ENCODE measurements at places on chromosomes 7 and 10.

DNA sequence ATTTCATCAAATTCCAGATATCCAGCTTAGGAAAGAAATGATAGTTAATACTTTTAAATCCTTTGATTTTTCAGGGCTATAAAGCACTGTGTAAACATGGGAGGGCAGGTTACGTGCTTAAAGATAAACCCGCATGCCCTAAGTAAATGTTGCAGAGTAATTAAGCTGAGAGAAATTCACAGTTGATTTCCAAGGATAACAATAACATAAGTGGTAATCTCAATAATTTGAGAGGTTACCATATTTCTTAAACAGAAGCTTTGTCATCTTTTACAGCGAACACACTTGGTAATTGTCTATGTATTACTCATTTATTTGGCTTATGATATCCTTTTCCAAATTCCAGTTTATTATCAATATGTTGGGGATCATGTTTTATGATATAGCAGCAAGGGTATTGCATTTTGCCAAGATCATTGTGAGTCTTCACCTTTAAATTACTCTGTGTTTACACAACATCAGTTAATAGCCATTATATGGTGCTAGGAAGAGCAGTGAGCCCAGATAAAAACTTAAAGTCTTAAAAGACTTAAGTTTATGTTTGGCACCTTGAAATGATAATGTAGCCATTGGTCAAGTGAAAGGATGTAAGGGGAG lies 15.4 kb downstream of the MGAM start:
- no peak overlapping the region for H3K27ac ChIP-seq
- no peaks in the 10 kb centered on the region for H3K4me1 ChIP-seq
- H3K4me3 ChIP-seq = no peak overlapping the region
- no peak for DNase-seq

DNA sequence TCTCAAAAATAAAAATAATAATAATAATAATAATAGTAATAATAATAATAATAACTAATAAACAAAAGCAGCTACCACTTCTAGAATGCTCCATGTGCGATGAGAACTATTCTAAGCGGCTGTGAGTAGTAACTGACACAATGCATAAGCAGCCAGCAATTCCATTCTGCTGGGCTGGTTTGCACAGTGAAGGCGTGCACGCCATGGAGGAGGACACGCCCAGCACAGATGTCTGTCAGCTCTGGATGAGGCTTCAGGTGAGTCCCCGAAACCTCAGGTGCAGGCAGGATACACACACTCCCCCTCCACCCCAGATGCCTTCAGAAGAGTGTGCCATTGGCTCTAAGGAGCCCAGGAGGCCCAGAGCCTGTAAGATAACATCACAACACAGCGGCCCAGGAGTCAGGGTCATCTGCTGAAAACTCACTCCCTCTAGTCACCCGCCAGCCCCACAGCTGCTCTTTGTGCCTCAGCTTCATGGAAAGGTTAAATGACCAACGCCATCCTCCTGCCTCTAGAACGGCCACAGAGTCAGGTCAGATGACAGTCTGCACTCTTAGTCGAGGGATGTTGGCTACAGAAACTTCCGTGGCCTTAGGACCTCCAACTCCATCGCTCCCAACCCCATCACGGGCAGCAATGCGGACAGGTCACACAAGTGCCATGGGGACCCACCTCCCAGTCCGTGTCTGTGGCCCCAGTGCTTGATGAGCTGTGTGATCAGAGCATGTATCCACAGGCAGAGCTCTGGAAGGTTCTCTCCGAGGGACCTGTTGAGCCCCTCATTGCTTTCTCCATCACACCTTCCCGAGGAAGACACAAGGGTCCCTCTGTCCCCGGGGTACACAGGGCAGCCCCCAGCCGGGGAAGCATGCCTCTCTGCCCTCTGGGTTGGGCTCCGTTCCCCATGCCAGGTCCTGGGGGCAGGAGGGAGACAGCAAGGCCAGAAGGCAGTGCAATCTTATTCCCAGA lies 103.9 kb downstream of the CTBP2 start:
- DNase-seq = no peak
- peaks cover 49% of the 10 kb centered on the region for H3K4me1 ChIP-seq
- H3K4me3 ChIP-seq = no peak overlapping the region
- no peaks in the 10 kb centered on the region for H3K27me3 ChIP-seq
- H3K27ac ChIP-seq = peak overlapping the region; percentile 94

DNA sequence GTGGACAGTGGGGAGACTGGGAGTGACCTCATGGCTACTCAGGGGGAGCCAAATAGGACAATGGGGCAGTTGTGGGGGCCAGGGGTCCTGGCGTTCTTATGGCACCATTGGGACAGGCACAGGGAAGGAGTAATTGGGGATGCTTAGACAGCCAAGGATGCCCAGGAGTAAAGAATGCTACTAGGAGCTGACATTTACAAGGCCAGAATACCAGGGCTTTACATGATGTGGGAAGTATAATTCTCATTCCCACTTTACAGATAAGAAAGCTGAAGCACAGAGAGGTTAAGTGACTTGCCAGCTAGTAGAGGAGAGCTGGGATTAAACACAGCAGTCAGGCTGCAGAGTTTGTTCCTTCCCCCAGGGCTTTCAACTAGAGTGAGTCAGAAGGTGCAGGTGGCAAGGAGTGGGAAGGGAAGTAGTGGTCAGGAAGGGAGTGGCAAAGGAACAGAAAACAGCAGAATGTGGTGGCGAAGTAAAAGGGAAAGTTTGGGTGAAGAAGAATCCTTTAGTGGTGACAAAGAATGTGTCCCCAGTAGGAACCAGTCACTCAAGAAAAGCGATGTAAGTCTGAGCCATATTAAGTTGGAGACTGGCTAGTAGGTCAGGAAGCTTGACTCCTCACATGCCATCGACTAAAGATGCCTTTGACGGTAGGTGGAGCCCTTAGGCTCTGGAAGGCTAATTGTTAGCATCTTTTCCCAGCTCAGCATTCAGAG lies 32.8 kb downstream of the CPVL start:
- H3K4me1 ChIP-seq = no peaks in the 10 kb centered on the region
- H3K27ac ChIP-seq = no peak overlapping the region
- peaks cover 4% of the 10 kb centered on the region for H3K27me3 ChIP-seq
- DNase-seq = no peak
- H3K36me3 ChIP-seq = no peaks in the 10 kb centered on the region

DNA sequence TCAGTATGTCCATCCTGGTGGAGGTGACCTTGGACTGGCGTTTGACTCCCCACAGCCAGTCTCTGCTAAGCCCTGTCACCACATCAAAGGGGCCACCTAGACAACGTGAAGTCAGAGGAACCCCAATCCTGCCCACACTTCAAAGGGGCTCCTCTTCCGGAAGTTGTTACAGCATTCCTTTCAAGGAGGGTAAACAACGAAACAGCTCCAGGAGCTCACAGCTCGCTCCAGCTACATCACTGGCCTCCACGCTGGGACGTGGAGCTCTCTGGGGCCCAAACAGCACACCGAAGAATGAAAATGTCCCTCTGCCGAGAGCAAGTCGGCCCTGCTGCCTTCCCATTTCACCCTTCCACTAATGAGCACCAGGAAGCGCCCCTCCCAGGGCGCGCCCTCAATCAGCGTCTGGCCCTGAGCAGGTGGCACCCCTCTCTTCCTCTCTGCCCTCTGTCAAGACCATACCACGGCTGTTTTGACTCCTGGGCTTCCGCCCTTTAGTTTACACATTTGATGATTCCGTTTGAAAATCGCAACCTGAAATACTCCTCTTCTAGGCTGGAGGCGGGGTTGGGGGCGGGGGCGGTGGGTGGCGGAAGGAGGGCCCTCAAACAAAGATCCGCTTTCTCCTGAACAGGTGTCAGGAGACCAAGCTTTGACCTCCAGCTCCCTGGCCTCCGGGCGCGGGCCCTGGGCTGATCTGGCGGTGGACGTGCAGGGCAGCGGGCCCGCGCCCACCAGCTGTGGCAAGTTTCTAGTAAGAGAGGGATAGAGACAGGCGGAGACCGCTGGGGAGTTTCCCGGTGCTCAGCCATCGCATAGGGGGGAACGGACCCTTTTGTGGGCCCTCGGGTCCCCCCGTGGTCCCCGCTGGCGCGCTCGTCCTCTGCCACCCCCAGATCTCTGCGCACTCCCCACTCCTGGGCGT lies 53.1 kb upstream of the KDM7A start:
- H3K4me3 ChIP-seq = peak overlapping the region; percentile 38
- H3K36me3 ChIP-seq = no peaks in the 10 kb centered on the region
- DNase-seq = no peak
- H3K27ac ChIP-seq = peak overlapping the region; percentile 89
- no peaks in the 10 kb centered on the region for H3K27me3 ChIP-seq
- no peaks in the 10 kb centered on the region for H3K4me1 ChIP-seq

DNA sequence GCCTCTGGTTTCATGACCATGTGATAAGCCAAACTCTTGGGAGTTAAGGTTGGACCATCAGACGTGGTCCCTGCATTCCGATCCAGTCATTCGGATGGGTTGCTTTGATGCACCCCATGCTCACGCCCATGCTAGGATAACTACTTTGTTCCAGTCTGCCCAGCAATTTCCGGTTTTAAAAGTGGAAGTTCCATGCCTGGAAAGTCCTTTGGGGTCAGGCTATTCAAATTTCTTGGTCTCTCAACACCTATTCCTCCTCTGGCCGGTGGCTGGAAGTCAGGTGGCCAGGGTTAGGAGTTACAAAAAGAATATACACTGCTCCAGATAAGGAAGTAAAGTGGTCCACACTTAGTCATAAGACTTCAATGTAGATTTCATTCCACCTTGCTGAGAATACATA lies 37.7 kb upstream of the HABP2 start:
- no peak overlapping the region for H3K27ac ChIP-seq
- no peaks in the 10 kb centered on the region for H3K27me3 ChIP-seq
- no peaks in the 10 kb centered on the region for H3K4me1 ChIP-seq
- DNase-seq = no peak
- no peak overlapping the region for H3K4me3 ChIP-seq
- no peaks in the 10 kb centered on the region for H3K36me3 ChIP-seq

- no peaks in the 10 kb centered on the region for H3K4me1 ChIP-seq
- no peak overlapping the region for H3K27ac ChIP-seq
- H3K4me3 ChIP-seq = no peak overlapping the region
These were observed 14.5 kb upstream of the SLC35G1 start for GRCh38 chr10:93879273-93879672.

GRCh38 chr7:69685293-69685631 lies 87.0 kb downstream of the AUTS2 start:
- H3K4me3 ChIP-seq = no peak overlapping the region
- H3K4me1 ChIP-seq = peaks cover 15% of the 10 kb centered on the region
- no peaks in the 10 kb centered on the region for H3K36me3 ChIP-seq
